ENCODE measurements at places on chromosomes 11 and 22.

DNA sequence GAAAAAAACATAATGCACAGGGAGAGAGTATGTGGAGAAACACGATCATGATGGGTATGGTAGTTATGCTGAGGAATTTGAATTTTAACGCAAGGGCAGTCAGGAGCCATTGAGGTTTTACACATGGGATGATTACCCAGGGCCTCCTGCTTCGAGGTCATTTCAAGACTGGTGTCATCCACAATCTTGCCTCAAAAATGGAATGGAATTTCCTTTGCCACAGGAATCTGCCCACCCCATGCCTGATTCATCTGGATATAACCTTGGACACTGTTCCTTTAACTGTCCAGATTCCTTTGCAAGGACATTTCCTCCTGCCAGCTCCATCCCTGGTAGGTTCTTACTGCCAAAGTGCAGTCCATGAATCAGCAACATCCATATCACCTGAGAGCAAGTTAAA, 655.9 kb upstream of the TENM4 start:
- ATAC-seq, result no peak

DNA sequence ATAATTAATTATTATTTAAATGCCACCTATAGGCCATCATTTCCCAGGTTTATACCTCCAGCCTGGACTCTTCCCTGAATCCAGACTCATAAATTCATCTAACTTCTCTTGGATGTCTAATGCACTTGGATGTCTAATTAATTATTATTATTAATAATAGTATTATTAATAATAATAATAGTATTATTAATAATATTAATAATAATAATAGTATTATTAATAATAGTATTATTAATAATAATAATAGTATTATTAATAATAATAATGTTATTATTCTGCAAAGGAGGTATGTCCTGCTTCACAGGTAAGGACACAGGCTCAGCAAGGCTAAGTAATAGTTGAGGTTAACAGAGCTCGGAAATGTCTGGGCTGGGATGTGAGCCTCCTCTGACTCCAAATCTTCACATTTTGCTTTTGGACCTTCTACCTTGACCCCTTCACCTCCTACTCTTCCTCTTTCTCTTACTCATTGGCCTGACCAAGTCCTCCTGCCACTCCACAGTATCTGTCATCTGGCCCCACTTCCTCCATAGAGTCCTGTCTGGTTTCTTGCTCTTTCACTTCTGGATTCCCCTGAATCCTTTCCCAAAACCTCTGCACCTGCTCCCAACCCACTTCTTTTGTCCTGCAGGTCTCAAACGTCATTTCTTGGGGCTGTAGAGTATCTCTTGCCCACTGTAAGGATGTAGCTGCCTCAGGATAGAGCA, 8.0 kb downstream of the RIBC2 start:
- no peak for ATAC-seq

GRCh38 chr11:12125609-12126149, 15.3 kb downstream of the MICAL2 start:
- peak; percentile 79 for ATAC-seq

- no peak for ATAC-seq
These were observed 5.8 kb downstream of the ZBTB44 start for GRCh38 chr11:130308886-130309285.

DNA sequence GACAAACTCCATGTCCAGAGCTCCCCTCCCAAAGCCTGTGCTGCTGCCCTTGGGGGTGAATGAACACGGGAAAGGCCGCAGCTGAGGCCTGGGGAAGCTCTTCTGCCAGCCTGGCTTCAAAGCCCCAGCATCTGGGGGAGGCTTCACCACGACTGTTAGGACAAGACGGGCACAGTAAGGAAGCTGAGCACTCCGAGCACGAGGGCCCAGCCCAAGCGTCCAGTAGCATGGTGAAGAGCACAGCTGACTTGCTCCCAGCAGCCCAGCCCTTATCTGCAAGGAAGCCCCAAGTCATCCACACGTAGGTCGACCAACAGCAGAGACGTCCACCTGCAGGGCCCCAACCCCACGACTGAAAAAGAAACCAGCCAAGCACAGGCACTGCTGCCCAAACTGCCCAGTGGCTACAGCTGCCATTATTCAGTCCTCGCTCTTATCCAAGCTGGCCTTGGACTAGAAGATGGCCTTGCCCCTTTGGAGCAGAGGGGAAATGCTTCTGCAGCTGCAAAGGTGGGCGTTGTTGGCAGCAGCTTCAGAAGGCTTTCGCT, 62.5 kb downstream of the SHANK2 start:
- ATAC-seq, result no peak

DNA sequence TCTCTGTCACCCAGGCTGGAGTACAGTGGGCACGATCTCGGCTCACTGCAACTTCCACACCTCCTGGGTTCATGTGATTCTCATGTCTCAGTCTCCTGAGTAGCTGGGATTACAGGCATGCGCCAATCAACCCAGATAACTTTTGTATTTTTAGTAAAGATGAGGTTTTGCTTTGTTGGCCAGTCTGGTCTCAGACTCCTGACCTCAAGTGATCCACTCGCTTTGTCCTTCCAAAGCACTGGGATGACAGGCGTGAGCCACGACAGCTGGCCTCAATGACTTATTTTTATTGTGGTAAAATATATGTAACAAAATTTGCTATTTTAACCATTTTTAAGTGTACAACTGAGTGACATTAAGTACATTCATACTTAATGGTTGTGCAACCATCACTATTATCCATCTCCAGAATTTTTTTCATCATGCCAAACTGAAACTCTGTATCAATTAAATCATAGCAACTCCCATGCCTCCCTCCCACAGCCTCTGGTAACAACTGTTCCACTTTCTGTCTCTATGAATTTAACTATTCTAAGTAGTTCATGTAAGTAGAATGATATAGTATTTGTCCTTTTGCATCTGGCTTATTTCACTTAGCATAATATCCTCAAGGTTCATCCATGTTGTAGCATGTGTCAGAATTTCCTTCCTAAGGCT, 50.7 kb upstream of the CWF19L2 start:
- ATAC-seq, result no peak

GRCh38 chr11:64747961-64748665, 4.2 kb upstream of the RASGRP2 start:
- no peak for ATAC-seq

DNA sequence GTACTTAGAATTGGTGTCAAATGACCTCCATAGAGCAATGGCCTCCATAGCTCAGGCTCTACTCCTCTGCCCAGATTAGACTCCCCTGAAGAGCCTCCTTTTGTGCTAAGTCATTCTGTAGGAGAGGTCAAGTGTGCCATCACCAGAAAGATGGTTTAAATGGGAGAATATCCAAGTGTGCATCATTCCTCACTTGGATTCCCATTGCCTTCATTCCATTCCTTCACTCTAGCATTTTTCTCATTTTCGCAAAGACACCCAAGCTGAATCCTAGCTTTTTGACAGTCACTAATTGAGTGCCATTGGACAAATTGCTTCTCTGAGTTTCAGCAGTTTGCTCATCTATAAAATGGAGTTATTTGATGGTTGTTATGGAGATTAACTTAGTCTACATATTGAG, 16.9 kb downstream of the CLMP start:
- ATAC-seq, result no peak

DNA sequence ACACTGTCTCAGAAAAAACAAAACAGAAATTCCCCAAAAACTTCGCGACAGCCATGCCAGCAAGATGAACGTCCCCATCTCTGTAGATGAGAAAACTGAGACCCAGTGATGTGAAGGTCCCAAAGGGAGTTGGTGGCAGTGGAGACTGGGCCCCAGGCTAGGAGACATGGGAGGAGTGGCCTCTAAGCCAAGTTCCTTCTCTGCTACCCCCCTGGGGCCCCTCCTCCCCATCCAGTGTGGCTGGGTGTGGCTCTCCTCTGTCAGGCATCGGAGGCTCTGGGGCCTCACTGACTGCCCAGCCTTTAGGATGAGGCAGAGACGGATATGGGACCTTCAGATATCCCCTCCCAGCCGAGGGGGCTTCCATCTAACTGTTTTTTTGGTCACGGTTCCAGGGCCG, 9.8 kb downstream of the RELT start:
- ATAC-seq, result no peak

DNA sequence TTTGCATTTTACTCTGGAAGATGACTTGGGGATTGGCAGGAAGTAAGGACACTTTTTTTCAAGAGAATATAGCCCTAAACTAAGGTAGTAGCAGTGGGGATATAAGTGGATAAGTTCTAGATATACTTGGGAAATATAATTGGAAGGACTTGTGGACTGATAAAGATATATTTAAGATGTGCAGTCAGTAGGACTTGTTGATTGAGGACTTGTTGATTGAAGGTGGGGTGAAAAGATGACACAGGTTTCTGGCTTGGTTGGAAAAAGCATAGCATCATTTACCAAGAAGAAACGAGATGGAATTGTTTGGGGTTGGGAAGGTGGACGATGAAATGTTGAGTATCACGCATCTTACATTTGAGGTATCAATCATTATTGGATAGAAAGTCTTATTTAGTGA, 1.5 kb upstream of the TAF10 start:
- ATAC-seq, result no peak
